ENCODE measurements at places on chromosomes 12 and 14.

DNA sequence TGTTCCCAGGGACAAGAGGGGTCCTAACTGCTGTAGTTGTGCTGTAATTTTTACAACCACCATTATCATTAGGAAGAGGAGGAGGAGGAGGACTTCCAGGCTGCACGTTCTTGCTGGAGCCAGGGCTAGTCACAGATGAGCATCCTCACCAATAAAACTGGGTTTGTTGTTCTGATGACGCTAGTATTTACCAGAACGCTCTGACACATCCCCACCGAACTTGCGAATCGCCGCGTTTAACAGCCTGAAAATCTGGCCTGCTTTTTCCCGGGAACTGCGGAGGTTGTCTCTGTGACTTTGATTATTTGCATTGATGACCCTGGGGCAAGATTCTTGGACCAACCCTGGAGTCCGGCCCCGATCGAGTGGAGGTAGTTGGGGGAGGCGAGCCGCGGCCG, 10.2 kb downstream of the TBX5 start:
- DNase-seq: no peak

- DNase-seq: no peak
Observed at GRCh38 chr12:132066749-132067148, 77.4 kb downstream of the DDX51 start.

GRCh38 chr14:33967138-33967537, 16.3 kb upstream of the EGLN3 start:
- no peak for DNase-seq

DNA sequence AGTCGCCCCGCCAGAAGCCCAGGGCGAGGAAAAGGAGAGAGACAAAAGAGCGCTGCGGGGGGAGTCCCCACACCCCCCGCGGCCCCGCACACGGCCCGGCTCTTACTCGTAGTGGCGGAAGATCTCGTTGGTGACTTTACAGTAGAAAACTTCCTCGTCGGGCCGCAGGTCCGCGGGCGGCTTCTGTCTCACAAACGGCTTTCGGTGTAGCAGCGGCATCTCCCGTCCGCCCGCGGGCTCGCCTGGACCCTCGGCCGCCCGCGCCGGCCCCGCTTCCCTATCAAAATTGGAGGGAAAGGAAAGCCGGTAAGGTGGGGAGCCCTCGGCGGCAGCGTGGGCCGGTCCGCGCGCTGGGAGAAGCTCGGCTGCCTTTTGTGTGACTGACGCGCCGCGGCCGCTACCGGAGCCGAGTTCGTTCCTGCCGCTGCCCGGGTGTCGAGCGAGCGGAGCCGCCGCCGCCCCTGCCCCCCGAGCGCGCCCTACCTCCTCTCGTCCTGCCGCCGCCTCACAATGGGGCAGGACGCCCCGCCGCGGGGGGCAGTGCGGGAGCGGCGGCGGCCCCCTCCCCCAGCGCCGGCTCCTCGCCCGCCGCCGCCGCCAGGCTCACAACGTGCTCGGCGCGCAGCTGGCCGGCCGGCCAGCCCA, 652 bp downstream of the BAZ1A start:
- no peak for DNase-seq

- no peak for DNase-seq
Observed at GRCh38 chr12:52667509-52667908, 12.7 kb downstream of the KRT1 start.

GRCh38 chr12:132279184-132279889, 50.1 kb downstream of the GALNT9 start:
- DNase-seq: no peak

- no peak for DNase-seq
Observed at GRCh38 chr14:99426265-99426664, 54.4 kb downstream of the SETD3 start.

DNA sequence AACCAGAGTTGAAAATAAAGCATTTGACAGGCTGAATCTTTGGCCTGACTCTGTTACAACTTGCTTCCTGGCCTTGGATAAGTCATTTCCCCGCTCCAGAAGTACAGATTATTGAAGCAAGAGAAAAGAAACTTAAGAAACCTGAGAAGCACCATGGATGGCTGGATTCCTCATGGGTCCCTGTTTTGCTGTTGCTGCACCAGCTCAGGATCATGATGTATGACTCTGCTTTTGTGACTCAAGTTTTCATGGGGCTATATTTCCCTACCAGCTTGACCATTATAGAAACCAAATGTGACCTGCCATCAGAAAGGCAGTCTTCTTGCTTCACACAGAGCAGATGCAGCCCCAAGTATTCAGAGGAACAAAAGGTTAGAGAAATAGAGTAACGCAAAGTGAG, 921.8 kb downstream of the BCL11B start:
- no peak for DNase-seq

DNA sequence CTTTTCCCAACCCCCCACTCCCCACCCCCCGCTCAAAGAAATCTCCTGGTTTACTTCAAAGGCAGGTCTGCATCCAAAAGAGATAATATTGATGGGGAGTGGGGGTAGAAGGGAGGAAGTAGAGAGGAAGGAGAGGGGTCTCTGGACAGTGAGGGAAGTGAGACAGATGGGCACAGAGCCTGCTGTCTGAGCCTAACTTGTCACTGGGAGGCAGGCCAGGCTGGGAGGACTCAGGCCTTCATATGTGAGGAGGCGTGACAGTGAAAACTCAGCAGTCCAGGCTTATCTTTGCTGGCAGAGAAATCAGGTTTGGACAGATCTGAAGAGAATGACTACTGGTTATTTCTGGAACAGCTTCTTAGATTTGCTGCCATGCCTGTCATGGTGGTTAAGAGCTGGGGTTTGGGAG, 192.3 kb downstream of the NUAK1 start:
- no peak for DNase-seq

GRCh38 chr14:92633724-92634123, 114.7 kb downstream of the LGMN start:
- DNase-seq: no peak

- no peak for DNase-seq
Observed at GRCh38 chr14:78345131-78345744, 175.1 kb downstream of the NRXN3 start.

GRCh38 chr12:104590022-104590421, 133.3 kb downstream of the CHST11 start:
- DNase-seq: no peak

- no peak for DNase-seq
Observed at GRCh38 chr14:75274899-75275569, 3.6 kb upstream of the FOS start.

- DNase-seq: no peak
Observed at GRCh38 chr12:68871921-68872320, 61.0 kb downstream of the CPM start.

GRCh38 chr12:60421741-60422140, 825.9 kb downstream of the SLC16A7 start:
- no peak for DNase-seq

DNA sequence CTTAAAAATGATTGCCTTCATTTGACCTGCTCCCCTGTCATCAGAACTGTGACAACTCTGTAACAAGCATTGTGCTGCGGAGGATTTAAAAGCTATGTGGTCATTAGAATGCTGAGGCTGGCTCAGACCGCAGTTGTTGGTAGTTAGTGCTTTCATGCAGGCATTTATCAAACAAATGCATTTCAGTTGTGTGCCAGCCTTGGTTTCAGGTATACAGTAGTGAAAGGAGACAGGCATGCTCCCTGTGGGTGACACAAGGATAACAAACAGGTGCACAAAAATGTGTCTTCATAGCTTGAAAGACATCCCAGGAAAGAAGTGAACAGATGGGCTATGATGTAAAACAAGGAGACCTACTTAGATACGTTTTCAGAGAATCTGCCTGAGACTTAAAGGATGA, 60.6 kb downstream of the MARK3 start:
- no peak for DNase-seq
